ENCODE measurements at places on chromosomes 12 and 14. TPM values are rescaled to one million over a fixed set of nuclear protein-coding genes. Genes with fewer than 3 reads are reported as not detected.

SLC17A8 gene
- total RNA-seq = not detected

KRT71 gene
- not detected for total RNA-seq

SERPINA10 gene
- not detected for total RNA-seq

INSM2 gene
- 0.07 TPM for total RNA-seq

FSCB gene
- total RNA-seq = not detected

GRCh38 chr12:96195845-96196451, 1.8 kb downstream of the ELK3 start:
- peak; percentile 47 for DNase-seq

DNA sequence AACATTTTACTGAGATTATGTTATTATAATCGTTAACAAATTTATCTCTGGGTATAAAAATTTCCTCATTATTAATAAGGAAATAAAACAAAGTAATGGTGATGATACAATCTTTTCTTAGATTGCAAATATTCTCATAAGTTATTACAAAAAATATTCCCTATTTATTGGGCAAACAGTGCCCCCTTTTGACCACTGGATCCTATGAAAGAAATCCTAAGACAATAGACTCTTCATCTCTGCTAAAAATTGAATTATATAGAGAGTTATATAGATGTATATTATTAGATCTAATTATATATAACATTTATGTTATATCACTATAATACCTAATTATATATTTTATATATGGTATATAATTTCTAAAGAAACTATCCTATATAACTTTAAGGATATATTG, 94.2 kb upstream of the FGD4 start:
- no peak for DNase-seq

DNA sequence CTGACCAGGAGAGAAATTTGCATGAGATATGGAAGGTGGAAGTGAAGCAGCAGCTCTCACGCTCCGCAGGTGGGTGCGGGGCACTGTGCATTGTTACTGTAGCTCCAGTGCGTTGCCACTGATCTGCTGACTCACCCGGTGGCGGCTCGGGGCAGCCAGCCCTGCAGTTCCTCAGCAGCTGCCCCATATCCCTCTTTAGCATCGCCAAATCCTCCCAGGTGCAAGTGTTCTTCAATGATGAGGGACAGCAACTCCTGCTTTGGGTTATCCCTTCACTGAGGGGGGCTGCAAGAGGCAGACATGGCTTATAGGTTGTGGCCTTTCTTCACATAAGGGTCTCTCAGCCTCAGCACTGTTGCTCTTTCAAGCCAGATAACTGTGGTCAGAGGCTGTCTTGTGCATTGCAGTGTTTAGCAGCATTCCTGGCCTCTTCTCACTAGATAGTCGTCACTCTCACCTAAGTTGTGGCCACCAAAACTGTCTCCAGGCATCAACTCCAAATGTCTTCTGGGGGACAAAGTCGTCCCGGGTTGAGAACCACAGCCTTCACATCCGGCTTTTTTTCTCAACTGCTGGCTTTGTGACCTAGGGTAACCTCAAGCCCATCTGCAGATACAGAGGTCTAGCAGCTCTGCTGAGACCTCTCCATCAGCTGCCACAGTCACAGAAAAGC, 180.8 kb downstream of the EFCAB11 start:
- no peak for DNase-seq

- DNase-seq = no peak
These were observed 612 bp upstream of the ZDHHC22 start for GRCh38 chr14:77142005-77142800.

DNA sequence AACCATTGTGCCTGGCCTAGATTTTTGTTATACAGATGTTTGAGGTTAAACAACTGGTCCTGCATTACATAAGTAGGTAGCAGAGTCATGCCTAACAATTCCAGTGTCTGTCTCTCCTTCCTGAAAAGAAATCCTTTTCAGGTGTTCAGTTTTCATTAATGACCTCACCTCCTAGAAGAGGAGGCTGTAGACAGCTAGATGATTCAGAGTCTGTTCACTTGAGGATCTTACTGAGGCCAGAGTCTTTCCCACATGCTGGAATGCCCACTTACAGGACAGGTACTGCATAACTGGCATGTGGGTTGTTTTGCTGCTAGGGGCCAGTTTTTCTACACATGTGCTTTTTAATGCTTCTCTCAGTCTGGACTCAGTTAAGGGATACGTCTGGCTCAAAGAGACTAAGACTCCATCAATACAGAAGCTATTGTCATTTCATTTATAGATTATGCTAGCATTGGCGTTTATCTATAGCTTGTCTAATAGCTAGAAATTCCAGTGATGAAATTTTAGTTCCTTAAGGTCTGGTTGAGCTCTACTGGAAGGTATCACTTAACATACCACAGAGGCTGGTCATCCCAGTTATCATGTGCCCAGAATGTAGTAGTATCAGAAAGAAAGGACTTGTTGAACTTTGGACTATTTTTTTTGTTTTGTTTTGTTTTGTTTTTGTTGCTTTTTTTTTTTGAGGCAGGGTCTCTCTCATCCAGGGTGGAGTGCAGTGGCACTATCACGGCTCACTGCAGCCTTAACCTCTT, 206.4 kb downstream of the ERC1 start:
- DNase-seq = no peak

DNA sequence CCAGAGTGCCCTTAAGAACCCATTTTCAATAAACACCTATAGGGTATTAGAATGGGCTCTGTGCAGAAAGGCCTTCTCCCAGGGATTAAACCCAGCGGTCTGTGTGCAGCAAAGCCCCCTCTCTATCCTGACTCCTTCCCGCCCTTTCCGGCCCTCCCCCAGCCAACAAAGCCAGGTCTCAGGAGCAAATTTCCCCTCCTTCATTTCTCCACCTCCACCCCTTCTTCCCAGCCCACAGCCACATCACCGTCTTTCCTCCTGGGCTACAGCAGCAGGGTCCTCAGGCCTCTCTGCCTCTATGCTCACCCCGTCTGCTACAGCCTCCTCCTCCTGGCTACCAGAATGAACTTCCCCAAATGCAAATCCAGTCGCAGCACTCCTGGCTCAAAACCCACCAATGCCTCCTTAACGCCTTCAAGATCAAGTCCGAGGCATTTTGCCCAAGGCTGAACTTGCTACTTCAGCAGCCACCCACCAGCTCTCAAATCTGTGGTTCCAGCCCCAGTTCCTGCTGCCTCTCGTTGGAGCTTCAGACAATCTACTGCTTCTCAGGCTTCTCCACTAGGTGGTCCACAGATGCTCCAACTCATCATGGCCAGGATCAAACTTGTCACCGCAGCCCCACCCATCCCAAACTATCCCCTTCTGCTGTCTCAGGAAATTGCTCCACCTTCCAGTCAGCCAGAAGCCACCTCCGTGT, 134.8 kb downstream of the BCL11B start:
- no peak for DNase-seq

GRCh38 chr12:27524839-27525753, 1.1 kb downstream of the PPFIBP1 start:
- peak; percentile 51 for DNase-seq

- no peak for DNase-seq
These were observed 268.5 kb downstream of the ALG10B start for GRCh38 chr12:38585086-38585485.

DNA sequence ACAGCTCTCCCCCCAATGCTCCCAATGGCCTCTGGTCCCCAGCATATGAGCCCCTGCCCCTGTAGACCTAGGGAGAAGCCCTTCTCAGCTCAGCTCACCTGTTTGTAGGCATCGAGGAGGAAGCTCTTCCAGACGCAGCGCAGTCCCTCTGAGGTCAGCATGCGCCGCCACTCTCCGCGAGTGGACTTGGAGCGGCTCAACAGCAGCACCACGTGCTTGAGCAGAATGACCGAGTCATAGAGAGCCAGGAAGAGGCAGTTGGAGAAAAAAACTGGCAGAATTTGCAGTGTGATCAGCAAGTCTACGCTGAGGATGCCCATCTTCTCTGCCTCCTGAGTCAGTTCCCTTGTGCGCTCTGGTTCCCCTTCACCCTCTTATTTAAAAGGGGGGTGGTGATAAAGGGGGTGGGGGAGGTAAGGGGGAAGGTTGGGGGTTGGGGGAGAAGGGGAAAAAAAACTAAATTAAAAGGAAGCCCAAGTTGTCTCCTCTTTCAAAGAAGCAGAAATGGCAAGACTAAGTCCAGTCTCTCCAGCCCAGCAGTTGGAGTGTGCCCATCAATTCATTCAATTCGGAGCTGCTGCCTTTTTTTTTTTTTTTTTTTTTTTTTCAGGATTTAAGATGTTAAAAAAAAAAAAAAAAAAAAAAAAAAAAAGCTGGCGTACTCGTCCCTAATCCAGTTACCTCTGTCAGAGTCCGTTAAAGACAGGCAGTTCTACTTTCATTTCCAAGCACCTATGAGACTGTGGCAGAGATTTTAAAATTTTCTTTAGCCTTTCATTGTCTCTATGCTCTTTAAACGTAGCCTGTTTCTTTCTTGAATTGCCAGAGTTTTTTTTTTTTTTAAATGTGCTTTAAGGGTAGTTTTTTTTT, at the start of gene DIO2:
TSS of gene DIO2 (minus strand) at position 352 of the 870 bp plus-strand sequence. CDS start at position 320, 32 bp downstream.
- no peak for DNase-seq

GRCh38 chr12:103495469-103496456, at the start of gene C12orf42:
Gene C12orf42, minus strand, starts transcription at chr12:103495968. Its CDS starts 17,542 bp downstream, at chr12:103478426.
- no peak for DNase-seq
